ENCODE measurements at places on chromosomes 1 and 21.

DNA sequence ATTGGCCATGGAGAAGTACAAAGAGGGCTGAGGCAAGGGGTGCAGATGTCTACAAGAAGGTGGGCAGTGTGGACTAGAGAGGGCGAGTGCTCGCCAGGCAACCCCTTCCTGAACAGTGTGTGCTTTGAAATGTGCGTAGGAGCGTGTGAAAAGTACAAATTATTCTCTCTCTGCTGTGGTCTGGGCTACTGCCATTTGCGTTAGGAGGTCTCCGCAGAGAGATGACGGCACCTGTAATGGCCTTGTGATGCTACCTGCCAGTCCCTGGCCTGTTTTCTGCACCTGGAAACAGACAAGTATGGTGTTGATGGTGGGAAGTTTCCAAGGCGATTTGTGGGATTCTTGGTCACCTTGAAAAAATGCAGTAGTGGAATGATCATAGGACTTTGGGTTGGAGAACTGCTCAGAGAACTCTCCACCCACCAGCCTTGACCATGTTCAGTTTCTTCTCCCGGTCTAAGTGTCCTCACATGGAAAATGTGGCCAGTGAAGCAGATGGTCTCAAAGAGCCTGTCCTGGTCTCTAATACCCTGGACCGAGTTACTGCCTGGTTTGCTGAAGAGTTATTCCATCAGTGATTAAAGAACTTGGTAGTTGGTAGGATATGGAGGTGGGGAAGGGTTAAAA, 74.5 kb downstream of the MRPS6 start:
- DNase-seq: no peak

GRCh38 chr1:160942926-160943325, 11.7 kb downstream of the ITLN2 start:
- DNase-seq: no peak

DNA sequence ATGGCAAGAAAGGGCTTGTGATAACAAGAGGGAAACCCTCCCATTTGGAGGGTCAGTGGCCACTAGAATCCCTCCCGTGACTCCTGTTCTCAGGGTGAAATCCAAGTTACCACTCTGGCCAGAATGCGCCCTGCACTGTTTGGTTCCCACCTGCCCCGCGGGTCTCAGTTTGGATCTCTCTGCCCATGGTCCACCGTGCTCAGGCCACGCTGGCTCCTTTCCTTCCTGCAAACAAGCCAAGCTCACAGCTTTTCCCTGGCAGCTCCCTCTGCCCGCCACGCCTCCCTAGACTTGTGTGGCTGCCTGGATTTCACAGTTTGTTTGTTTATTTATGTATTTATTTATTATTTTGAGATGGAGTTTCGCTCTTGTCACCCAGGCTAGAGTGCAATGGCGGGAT, 179.5 kb upstream of the VAMP3 start:
- no peak for DNase-seq

- no peak for DNase-seq
Measured at GRCh38 chr1:25011943-25012638, 82.0 kb upstream of the RUNX3 start.

DNA sequence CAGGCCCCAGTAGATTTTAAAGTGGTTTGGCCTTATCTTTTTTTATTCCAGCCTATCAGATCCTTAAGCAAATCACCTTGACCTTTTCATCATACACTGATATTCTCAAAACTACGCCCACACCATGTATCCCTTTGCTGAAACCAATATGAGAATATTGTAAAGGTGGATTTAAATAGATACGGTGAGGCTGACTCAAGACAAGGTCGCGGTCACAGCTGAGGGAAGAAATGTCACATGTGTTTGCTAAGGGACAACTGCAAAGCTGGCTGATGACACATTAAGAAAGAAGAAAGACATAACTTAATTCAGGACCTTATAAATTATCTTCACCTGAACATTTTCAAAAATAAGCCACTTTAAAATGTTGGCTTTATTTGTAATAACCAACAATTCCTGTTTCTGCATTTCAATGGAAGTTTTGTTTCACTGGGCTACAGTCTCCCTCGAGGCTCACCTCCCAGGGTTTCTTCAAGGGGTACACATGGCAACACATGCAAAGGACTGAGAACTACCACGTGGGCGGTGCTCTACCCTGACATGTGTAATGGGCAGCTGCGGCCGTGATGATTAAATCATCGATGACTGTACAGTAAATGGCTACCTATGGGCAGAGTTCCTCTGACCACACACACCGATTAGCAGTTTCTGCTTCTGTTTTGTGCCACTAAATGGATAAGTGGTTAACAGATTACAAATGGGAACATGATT, 189.5 kb downstream of the SIPA1L2 start:
- no peak for DNase-seq

DNA sequence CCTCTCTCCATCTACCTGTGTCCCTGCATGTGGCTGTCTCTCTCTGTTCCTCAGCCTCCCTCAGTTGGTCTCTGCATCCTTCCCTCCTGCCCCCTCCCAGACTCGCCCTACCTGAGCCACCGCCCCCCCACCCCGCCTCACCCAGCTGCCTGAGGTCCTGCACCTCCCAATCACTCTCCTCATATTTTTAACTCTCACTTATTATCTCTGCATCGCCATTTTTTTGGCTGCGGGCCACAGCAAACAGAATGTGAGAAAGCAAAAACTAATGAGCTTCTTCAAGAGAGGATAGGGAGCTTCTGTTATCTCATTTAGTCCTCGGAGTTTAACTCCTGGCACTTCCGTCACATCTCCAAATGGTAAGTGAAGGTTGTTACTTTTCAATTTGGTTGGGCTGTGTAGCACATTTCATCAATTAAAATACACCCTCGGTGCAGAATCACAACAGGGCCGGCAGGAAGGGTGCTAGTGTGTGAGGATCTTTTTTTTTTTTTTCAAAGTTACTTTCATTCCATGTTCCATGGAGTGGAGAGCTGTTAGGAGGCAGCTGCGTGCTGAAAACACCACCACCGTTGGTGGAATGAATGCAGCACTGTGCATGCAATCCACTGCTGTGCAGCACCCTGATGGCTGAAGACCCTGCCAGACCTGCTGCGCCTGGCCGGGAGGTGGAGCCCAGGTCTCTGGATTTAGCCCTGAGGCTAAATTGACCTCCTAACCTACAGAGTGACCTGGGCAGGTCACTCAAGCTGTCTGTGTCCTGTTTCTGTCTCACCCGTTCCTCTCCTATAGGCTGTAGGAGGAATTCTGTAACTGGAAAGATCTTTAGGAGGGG, 157.2 kb upstream of the NFIA start:
- DNase-seq: no peak

- no peak for DNase-seq
Measured at GRCh38 chr1:36083635-36084496, at the start of gene TEKT2. TEKT2 (plus strand) TSS chr1:36084094; CDS start chr1:36084922, 828 bp downstream.

GRCh38 chr1:155940993-155941844, at the start of gene RXFP4:
RXFP4 (plus strand) TSS chr1:155941638; CDS start chr1:155941710, 72 bp downstream.
- DNase-seq: no peak

GRCh38 chr1:162676087-162676486, 43.8 kb downstream of the DDR2 start:
- no peak for DNase-seq

- DNase-seq: no peak
Measured at GRCh38 chr1:3393024-3393986, 61.2 kb upstream of the ARHGEF16 start.

GRCh38 chr1:42529724-42530181, 66.7 kb downstream of the CCDC30 start:
- DNase-seq: no peak

- DNase-seq: no peak
Measured at GRCh38 chr1:116386042-116386441, 13.0 kb downstream of the ATP1A1 start.

DNA sequence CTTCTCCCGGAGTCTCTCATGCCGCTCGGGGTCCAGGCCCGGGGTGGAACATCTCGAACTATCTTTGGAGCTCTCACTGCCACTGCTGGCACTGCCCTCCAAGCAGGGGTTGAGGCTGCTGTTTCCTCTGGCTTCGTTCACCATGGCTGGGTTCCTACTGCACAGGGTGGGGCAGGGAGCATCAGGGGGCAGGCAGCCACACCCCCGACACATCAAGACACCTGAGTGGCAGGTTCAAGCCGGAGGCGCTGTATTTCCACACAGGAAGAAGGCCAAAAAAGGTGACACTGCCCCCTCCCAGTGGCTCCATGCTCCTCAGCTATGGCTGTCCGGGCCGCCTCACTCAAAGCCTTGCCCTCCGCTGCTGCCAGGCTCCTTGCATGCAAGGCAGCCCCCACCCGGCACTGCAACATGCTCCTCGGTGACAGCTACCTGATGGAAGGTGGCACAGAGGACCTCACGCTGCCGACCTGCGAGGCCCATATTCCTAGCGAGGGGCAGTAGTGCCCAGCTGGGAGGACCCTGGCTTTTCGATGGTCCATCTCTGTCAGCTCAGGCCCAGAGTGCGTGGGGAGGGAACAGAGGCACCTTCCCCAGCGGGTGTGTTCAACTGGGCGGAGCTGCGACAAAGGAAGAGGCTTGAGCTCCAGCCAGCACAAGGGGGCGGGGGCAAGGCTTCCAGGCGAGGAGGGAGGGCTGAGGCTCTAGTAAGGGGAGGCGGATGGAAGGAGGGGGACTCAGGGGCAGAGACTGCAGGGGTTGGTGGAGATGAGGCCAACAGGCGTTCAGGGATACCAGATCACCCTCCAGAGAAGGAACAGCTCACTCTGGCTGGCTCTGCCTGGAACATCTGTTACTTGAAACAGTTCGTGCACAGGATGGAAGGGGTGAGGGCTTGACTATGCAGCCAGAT, 2.5 kb downstream of the MTHFR start:
- DNase-seq: peak; percentile 52

DNA sequence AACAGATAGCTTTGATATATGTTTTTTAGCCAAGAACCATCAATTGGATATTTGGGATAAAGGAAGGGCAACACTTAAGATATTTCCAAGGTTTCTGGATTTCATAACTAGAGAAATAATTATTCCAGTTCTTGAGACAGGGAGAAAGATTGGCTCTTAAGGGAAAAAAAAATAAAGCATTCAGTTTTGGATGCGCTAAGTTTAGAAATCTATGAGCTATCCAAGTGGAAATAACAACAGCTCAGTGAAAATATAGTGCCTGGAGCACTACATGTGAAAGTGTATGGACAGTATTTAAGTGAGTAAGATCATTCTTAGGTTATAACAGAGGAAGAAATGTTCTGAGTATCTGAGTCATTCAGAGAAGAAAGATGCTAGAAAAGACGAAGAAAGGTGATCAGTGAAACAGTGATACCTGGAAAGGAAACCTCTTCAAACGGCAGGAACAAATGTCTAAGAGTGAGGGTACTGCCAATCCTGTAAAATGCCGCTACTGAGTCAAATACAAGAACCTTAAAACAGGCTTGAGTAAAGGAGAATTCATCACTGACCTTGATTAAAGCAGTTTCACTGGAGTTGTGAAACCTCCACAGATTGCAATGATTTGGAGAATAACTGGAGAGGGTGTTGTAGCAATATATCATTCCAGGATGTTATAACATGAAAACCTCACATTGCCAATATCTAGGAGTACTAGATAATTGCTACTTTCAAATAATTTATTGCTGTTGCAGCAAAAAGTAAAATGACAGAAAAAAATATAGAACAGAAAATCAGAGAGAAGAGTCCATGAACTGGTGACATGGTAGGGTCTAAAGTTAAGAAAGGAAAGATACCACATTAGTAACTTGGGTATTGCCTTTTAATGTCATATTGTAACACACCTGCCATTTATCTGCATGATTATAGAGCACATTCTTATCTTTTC, 482.1 kb upstream of the RGS18 start:
- no peak for DNase-seq

DNA sequence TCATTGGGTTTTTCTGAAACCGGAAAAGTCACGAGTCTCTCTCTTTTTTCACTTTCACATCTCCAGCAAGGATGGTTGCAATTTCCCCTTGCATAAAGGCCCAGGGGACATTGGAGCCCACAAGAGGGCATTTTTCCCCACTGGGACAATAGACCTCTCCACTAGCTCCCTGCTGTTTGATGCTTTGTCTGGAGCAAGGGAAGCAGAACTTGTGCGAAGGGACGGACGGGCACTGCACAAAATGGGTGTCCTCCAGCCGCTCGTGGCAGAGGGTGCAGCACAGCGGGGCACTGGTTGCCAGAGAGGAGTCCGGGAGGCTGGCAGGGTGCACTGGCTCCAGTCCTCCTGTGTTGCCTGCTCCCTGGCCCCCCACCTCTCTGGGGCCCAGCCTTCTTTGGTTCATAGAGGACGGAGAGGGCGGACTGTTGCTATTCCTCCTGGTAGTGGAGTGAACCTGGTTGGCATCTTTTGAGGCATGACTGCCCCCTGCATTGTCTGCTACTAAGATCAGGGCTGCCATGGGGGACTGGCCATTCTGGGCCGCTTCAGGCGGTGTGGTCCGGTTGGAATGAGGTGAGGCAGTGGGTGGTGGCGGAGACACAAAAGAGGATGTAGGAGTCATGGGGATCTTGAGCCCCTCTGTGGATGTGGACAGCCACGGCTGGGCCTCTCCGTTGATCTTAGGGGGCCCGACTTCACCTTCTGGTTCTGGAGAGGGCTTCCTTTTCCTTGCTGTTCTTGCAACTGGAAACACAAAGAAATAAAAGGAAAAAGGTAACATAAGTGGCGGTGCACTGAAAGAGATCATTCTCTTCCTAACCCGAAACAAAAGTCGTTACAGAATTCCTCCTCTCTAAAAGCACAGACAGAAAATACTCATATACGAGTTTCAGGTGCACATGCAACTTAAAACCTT, 2.6 kb downstream of the IRF2BP2 start:
- DNase-seq: no peak

DNA sequence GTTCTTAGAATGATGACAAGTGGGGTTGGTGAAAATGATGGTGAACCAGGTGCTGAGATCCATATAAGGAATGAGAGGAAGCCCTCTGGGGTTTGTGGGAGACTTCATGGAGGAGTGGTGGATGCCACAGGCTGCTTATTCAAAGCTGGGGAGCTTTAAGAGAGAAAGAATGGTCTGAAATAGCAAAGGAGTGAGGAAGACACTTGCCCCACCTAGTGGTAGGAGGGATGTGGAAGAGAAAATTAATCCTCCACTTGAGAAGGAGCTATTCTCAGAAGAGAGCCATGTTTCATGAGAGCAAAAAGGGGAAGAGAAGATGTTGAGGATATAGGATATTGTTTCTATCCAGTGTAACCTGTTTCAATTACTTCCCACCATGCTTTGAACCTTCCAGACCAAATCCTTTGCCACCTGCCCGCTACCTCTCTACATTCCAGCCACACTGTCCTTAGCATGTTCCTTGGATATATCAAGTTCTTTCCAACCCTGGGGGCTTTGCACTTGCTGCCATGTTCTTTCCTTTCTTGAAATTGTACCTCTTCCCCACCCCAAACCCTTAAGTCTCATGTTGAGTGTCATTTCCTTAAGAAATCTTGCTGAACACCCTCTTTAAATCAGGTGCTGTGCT, 19.6 kb upstream of the ZNF648 start:
- DNase-seq: no peak

DNA sequence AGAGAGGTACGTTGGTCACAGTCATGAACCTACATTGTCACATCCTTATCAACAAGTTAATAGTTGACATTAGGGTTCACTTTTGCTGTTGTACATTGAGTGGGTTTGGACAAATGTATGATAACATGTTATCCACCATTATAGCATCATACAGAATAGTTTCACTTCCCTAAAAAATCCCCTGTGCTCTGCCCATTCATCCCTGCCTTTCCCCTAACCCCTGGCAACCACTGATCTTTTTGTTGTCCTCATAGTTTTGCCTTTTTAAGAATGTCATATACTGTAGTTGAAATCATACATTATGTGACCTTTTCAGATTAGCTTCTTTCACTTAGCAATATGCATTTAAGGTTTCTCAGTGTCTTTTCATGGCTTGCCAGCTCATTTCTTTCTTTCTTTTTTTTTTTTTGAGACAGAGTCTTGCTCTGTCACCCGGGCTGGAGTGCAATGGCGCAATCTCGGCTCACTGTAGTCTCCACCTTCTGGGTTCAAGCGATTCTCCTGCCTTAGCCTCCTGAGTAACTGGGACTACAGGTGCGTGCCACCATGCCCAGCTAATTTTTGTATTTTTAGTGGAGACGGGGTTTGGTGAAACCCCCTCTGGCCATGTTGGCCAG, 50.6 kb downstream of the UCK2 start:
- no peak for DNase-seq
